ENCODE measurements at places on chromosomes 3 and 15. TPM values are rescaled to one million over a fixed set of nuclear protein-coding genes. Genes with fewer than 3 reads are reported as not detected.

SCN11A gene
- 0.32 TPM for total RNA-seq

FAM174B gene
- 15.4 TPM for total RNA-seq

OR5K2 gene
- total RNA-seq = not detected

TRH gene
- not detected for total RNA-seq

APOD gene
- total RNA-seq = 362 TPM

BOC gene
- 37.3 TPM for total RNA-seq

ALPK3 gene
- total RNA-seq = 2.7 TPM

C3orf22 gene
- total RNA-seq = not detected

XCR1 gene
- total RNA-seq = 0.16 TPM

GOLGA8R gene
- total RNA-seq = 2.6 TPM

NMNAT3 gene
- 4.6 TPM for total RNA-seq

HYAL1 gene
- 11.2 TPM for total RNA-seq

SFMBT1 gene
- 8.9 TPM for total RNA-seq

TLR9 gene
- 0.19 TPM for total RNA-seq

All from mesenteric fat pad (tissue), 1 donor.